Activated naive CD4-positive, alpha-beta T cell (primary cell): ENCODE measurements at places on chromosomes 1 and 21.

DNA sequence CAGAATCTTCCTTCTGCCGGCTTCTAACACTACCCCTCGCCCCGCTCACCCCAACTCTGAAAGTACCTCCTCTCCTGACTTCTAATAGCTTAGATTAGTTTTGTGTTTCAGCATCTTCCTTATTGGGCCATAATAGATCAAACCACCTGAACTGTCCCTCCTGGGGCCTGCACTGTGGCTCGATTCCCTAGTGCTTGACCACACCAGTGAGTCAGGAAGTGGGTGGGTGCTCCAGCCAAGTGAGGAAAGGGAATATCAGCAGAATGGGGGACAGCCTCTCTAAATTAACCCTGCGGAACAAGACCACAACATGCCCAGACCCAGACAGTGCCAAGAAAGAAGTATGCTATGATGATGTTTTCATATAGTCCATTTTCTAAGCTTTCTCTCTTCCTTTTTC lies 8.5 kb downstream of the SERTAD4 start:
- no peak for DNase-seq

GRCh38 chr1:30942326-30942963 lies 33.9 kb upstream of the SDC3 start:
- no peak for DNase-seq

DNA sequence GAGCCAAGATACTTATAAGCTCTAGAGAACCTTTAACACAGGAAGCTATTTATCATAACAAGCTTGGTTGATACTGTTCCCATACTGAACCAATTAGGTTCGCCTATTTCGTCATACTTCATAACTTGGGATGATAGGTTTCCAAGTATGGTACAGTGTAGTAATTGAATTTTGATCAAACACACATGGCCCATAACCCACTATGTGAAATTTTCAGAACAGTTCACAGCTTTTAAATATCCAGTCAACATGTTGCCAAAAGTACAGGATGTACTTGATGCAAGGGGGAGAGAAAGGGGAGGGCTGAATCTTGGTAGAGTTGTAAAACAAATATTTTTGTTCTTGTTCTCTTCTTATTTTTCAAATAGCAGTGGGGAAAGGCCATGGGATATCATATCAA lies 86.6 kb downstream of the TM2D1 start:
- DNase-seq, result no peak

DNA sequence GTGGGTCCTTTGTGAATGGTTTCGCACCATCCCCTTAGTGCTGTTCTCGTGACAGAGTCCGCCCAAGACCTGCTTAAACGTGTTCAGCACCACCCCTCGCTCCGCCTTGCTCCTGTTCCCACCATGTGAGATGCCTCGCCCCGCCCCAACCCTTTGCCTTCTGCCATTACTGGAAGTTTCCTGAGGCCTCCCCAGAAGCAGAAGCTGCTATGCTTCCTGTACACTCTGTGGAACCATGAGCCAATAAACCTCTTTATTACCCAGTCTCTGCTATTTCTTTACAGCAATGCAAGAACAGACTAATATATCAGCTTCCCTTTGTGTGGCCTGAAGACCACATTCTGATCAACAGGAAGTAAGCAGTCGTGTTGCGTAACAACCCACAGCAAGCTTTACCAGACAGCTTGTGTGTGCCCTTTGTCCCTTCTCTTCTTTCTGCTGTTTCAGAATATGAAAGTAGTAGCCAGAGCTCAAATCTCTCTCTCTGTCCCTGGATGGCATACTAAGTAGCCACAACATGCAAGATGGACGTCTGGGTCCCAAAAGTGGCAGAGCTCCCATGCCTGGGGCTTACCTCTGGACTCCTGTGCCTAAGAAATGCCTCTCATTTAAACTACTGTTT lies 14.1 kb downstream of the HENMT1 start:
- no peak for DNase-seq

- no peak for DNase-seq
Observed at GRCh38 chr1:14996133-14997050, 157.2 kb upstream of the TMEM51 start.

DNA sequence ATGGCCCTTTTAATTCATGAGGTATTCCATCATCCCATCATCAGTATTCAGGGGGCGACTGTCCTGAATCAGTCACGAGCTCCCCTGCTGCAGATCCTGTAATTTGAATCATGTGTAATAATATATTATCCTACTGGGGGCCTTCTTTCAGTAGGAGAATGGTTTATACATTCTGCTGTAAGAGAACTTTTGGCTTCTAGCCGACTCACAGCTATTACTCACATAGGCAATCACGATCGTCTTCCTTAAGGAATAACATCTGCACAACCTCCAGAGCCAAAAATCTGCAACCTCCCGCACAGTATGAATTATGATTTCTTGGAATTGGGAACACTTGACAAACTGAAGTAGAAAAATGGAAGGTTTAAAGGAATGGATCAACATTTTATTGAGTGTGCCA lies 343.0 kb downstream of the USP25 start:
- no peak for DNase-seq

DNA sequence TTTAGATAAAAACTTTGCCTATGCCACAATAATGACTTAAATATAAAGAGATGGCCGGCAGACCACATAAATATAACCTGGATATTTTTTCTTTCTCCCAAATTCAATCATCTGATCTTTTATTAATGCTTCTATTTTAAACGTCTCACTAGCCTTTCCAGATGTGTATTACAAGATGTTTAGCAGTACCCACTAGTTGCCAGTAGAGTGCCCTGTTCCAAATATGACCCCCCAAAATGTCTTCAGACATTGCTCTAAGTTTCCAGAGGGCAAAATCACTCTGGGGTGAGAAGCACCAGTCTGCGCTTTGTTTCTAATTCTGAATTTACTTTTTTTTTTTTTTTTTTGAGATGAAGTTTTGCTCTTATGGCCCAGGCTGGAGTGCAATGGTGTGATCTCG lies 268.1 kb downstream of the GRIK1 start:
- no peak for DNase-seq

DNA sequence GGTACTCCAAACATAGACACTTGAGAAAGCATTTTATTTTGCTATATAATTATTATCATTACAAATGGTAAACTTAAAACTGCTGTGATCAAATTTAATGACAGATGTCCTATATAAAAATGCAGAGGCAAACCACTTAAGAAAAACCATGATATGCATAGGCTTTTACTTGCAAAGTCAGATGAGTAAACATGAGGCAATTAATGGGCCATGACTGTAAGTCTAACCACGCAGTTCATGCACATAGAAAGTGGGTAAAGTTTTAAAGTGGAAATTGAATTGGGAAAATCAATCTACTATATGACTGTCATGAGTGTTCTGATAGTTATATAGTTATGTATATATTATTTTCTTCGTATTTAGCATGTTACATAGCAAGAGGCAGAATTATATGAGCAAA lies 219.2 kb downstream of the PTPRC start:
- no peak for DNase-seq

- DNase-seq, result no peak
Observed at GRCh38 chr1:114022877-114023276, 43.6 kb downstream of the OLFML3 start.

- DNase-seq, result no peak
Observed at GRCh38 chr1:114037962-114038816, 58.9 kb downstream of the OLFML3 start.

GRCh38 chr1:184188037-184188436 lies 136.5 kb downstream of the TSEN15 start:
- no peak for DNase-seq

GRCh38 chr1:30337324-30337620 lies 386.1 kb downstream of the MATN1 start:
- no peak for DNase-seq

DNA sequence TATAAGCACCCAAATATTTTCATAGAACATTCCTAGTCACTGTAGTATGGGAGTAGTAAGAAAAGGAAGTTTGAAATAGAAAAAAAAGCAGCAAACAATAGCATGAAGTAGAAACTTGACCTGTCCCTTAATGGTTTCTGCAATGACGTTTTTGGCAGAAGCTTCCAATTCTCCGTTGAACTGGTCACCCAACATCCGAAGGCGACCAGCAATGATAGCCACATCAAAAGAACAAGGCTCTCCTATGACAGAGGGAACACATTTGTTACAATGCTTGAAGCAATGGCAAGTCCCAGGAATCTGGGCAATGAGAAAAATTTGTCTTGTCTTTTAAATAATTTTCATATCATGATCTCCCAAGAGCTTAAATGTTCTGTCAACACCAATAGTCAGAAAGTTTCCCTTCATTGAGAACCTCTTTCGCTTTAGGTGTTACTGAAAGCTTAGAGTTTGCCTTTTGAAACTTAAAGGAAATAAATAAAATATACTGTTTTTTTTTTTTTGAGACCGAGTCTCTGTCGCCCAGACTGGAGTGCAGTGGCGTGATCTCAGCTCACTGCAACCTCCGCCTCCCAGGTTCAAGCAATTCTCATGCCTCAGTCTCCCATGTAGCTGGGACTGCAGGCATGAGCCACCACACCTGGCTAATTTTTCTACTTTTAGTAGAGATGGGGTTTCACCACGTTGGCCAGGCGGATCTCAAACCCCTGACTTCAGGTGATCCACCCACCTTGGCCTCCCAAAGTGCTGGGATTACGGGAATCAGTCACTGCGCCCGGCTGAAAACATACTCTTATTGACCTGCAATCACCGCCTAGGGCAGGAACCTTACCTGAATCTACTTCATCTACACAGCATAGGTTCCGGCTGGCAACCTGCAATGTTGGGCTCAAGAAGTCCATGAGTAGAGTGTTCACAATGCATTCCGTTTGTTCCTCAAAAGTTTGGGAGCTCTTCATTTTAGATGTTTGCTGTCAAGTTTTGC lies 672 bp downstream of the BCL2L15 start:
- no peak for DNase-seq

DNA sequence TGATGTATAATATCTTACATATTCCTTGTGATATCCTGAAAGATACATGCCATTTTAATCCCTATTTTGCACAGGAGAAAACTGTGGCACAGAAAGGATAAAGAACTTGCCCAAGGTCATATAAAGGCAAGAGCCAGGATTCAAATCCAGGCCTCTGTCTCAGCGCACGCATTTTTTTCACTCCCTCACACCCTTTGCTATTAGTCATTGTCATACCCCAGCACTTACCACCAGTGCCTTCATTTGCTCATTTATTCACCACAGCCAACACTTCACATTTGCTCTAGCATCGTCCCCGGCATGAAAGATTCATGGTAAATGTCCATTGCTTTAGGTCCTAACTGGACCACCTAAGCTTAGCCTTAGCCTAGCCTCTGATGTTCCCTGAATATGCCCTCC lies 14.2 kb downstream of the ALX3 start:
- DNase-seq, result no peak

- no peak for DNase-seq
Observed at GRCh38 chr1:215845234-215845891, 278.3 kb downstream of the KCTD3 start.

DNA sequence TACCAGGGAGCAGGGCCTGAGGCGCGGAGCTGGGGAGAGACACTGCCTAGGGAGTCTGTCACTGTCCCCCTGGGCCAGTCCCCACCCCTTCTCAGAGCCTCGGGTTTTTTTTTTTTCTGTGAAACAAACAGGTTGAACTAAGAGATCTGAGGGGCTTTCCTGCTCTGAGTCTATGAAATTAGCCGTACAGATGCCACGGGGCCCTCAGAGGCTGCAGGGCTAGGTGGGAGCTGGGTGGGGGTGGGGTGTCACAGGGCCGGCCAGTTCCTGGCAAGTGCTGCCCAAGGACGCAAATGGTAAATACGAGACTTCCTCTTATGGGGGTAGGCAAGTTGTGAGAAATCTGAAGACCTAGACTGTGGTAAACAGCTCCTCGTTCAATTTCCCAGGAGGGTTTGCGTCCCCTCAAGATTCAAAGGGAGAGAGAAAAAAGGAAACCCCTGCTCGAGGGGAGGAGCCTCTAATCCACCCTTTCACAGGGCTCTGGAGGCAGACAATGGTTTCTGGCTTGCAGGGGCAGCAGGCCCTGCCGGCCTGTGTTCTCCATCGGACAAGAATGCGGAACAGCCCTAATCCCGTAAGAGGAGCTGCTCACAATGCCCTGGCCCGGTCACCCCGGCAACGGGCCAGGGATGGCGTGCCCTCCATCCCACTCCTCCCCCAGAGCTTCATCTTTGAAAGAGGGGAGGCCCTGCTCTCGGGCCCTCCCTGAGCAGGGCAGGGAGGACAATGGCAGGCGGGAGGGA lies 7.8 kb downstream of the NUAK2 start:
- peak; percentile 21 for DNase-seq

DNA sequence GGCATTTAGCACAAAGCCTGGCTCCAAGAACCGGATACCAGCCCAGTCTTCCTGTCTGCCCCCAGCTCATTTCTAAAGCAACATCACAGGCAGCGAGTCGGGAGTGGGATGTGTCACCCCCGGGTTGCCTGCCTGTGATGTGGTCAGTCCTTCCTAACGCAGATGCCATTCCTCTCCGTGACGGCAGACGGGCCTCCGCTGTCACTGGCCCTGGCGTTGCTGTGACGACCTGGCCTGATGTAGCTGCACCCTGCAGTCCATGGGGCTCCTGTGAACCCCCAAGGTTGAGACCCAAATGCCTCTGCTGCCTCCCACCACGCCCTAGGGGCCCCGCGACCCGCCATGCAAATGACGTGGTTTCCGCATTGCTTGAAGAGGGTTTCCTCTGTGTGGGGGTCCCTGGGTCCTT lies 12.3 kb downstream of the TNFRSF1B start:
- peak; percentile 49 for DNase-seq

DNA sequence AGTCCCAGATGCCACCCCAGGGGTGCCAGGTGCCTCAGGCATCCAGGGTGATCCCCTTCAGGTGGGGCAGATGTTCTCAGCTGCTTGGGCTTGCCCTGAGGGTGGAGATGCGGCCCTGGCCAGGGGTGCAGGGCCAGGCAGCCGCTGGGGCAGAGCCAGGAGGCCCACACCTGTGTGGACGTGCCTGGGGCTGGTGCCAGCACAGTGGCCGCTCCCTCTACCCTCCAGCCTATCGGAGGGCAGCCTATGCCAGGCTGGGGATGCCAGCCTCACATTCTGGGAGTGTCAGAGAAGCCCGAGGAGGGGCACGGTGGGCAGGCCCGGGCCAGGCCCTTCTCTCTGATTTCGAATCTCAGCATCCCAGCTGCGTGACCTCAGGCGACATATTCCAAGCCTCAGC lies 96.5 kb upstream of the WNT4 start:
- no peak for DNase-seq

- no peak for DNase-seq
Observed at GRCh38 chr1:216702170-216702569, 21.1 kb downstream of the ESRRG start.

DNA sequence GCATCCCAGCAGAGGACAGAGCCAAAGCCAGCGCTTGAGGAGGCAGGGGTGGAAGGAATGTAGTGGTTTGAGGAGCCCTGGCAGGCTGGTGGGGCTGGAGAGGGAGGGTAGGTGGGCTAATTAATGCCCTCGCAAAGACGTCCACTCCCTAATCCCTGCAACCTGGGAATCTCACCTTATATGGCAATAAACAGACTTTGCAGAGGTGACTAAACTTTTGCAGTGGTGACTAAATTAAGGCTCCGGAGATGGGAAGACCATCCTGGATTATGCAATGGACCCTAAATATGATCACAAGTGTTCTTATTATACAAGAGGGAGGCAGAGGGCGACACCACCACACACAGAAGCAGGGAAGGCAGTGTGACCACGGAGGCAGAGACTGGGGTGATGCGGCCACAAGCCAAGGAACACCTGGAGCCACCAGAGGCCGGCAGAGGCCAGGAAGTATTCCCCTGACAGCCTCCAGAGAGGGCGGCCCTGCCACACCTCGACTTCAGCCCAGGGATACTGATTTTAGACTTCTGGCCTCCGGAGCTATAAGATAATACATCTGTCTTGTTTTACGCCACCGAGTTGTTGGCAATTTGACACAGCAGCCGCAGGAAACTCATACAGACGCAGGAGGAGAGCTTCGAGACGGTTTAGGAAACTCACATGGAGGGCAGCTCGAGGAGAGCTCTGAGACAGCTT lies 23.1 kb upstream of the NPPB start:
- no peak for DNase-seq

- no peak for DNase-seq
Observed at GRCh38 chr1:47434051-47434842, 3.6 kb upstream of the FOXD2 start.
